ENCODE measurements at places on chromosomes 4 and X.

DNA sequence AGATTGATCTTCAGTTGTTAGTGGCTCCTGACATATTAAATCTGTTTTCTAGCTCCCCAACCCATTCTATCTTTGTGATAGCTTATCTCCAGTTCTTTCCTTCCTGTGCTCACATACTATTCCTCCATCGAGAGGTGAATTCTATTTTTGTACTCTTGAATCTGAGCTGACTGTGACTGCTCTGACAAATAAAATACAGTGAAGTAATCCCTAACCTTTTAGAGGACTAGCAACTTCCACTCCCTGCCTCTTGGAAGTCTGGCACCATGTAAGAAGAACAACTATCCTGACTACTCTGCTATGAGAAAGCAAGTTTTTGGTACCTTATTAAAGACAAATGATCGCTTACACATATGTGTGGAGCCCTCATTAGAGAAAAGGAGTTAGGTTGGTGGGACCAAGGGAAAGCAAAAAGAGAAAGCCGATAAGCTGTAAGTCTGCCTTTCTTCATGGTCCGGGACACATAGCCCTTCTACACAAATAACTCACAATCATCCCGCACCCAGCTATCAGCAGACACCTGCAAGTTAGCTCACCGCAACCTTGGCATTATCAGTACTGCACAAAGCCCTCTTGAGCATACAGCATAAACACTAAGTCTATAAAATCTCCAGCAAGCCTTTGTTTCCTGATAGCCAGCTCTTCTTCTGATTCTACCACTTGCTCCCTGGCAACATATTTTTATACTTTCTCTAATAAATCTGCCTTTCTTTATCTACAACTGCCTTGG lies 13.5 kb upstream of the PPM1K start:
- no peak for DNase-seq

- DNase-seq = no peak
Observed at GRCh38 chr4:184039963-184040383, 134.9 kb downstream of the STOX2 start.

DNA sequence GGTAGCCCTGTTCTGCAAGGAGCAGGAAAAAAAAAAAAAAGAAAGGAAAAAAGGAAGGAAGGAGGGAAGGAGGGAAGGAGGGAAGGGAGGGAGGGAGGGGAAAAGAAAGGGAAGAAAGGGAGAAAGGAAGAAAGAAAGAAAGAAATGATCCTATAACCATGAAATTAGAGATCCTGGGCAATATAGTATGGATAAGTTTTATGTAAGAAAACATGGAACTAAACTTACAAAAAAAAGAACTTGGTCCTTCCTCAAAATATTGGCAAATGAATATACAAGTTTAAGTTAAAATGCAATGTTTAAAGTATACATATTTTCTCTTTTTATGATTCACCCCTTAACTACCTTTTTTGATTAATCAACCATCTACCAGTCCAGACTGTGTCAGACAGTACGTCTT lies 18.9 kb downstream of the BBS7 start:
- no peak for DNase-seq

DNA sequence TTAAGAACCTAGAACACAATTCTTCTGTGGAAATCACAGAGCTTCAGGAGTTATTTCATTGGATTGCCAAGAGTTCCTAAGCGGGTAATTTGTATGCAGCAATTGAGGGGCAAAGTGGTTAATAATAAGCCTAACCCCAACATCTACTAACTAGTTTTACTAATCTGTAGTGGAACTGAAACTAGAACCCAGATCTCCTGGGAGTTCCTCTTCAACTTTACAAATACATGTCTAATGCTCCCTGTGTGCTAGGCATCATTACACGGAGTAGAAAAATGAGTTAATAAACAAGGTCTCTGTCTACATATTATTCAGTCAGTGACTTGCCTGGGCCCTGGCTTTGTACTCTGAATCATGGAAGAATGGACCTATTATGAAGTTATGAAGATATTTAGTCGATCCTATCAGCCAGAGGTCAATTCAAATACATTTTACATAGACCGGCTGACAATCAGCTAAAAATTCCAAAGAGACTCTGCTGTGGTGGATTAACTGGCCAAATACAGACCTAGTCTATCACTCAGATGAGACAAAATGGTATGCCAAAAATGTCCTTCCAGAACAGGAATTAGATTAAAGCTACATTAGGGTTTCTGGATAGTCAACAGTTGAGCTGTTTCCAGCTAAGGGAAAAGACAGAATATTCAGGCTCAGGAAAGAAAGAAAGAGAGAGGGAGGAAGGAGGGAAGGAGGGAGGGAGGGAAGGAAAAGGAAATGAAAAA lies 326.0 kb downstream of the FBXW7 start:
- no peak for DNase-seq

- DNase-seq = no peak
Observed at GRCh38 chr4:94531991-94532789, 80.4 kb downstream of the PDLIM5 start.

DNA sequence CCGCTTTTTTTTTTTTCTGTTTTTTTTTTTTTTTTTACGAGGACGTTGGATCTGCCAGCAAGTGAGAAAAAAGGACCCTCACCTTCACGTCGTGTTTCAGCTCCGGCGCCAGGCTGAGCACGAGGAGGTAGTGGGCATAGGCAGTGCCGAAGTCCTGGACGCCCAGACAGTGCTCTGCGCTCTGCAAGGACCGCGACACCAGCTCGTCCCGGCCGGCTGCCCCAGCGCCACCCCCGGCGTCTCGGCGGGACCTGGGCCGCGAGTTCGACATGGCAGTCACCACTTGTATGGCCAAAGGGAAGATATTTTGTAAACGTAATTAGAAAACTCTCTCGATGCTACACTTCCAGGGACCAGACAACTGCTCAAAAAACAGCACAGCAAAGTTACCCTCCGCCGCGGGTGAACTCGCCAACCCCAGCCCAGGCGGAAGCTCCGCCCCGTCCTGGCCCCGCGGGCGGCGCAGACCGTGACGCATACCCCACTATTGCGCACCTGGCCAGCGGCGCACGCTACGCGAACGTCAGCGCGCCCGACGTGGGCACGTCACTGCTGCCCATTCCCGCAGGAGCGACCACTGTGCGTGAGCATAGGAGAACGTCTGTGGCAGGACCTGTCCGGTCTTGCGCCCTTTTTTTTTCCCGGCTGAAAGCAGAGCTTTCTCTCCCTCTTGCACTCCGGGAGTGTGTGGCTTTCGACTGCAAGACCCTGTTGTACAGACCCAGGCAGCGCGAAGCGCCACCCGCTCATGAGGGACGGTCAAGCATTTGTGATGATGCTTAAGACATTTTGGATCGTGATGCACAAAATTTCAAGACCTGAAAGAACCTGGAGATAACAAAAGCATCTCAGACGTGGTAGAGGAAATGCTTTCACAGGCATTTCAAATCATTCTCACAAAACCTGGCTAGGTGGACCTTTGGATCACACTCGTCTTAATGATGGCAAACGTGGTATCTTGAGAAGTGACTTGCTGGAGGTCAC lies at the start of gene PRMT9:
PRMT9 (minus strand) TSS at position 447 of the 984 bp plus-strand sequence; CDS start at position 271, 176 bp downstream.
- DNase-seq = peak; percentile 94

- DNase-seq = no peak
Observed at GRCh38 chr4:181646864-181647263, 596.3 kb upstream of the TENM3 start.

DNA sequence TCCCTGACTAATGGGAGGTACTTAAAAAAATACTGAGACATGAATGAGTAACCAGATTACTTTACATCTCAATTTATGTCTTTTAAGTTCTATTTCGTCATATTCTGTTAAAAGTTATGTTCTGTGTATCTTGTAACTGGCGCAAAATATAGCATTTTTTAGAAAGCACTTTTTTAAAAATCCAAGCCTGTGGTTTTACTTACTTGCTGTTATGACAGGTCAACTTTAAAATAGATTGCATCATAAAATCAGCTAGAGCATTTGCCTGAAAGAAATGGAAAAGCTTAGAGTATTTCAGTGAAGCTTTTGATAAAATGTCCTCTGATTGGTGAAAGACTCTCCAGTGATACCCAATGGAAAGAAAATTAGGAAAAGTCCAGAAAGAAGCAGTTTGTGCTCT lies 1892.3 kb upstream of the TENM3 start:
- no peak for DNase-seq

GRCh38 chr4:7815562-7815961 lies 124.1 kb downstream of the AFAP1 start:
- DNase-seq = peak; percentile 17

DNA sequence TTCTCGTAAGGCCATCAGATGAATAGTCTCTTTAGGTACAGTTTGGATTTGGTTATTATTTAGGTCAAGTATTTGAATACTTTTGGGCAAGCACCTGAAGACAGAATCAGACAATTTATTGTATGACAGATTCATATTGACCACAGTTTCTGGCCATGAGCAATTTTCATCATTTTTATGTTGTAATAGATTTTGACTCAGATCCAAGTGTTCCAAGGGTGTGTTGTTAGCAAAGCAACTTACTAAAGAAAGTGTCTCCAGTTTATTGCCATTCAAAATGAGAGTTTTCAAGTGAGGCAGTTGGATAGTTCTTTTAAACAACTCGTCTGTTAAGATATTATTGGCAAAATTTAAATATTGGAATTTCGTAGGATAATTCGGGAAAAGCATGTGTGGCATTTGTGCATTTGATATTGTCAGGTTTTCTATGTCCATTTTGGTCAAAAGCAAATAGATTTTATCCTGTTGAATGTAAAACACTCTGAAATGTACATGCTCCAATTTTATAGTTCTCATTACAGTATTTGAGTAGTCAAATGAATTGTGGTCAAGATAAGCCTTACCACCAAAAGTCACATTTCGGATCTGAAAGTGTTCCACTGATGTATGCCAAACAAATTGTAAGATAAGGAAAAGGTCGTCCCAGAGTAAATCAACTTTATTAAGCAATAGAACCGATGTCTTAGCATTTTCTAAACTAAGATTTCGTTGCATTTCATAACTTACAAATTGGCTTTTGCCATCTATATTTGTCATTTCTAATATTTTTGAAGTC lies 8.4 kb downstream of the TLR10 start:
- no peak for DNase-seq

DNA sequence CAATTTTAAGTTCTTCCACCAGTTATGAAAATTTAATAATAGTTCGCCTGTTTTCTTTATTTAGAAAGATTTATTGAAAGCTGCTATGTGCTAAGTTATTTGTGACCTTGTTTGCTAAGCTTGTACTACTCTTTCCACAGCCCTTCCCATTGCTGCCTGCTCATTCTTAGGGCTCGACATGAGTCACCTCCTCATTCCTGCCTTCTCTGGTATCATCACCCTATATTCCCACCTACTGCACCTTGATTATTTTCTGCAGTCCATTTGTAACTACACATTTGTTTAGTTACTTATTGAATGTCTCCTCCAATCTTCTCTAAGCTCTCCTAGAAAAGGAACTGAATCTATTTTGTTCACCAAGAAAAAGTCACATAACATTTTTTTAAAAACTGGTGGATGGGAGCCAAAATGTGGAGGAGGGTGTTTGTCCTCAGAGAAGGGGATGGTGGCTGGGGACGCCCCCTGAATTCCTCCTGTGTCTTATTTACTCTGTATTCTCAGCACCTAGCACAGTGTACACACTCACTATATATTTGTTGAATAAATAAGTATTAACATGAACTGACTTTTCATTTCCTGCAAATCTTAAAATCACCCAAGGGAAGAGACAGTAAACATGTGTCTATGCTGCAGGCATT lies 3.7 kb upstream of the RAB9A start:
- DNase-seq = no peak

DNA sequence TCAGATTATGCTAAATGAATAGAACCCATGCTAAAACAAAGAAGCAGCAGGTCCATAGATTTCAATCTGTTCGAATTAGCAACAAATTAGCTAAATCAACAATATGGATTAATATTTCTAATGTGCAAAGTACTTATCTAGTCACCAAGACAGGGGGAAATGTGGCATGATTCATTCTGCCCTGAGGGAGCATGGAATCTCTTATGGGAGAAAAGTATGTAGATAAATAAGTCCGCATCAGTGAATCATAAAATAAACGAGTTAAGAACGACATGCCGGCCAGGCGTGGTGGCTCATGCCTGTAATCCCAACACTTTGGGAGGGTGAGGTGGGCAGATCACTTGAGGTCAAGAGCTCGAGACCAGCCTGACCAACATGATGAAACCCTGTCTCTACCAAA lies 102.1 kb downstream of the ANOS1 start:
- DNase-seq = no peak

DNA sequence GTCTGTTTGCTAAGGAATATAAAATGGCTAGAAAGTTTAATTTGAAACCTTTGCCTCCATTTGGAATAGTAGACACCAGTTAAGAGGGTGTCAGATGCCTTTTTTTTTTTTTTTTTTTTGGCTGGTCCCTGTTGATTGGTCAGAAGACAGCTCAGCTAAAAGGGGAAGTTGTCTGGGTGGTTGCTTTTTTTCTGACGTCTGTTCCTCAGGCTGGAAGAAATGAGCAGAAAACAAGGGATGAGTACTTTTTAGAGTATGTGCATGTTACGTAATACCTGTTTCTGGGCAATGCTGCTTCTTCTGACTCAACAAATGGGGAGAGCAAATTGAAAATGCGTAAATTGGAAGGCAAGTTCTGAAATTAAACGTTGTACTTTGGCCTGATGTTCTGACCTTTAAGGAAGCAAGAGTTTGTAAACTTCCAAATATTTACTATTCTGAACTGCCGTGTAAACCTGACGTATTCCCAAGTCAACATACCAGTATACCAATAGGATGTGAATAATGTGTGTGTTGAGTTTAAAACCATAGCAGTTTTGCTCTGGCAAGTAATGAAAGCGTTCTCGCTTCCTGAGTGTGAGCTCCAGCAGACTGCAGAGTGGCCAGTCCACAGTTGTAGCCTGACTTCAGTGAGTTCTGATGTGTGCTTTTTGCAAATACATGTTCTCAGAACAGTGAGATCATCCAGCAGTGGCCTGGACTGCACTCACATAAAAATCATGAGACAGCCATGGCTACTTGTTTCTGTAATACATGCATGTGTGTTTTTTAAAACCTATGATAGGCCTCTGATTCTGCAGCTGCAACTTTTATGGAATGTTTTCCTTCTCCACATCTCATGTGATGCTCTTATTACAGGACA lies 1.7 kb downstream of the SAT1 start:
- no peak for DNase-seq

GRCh38 chrX:24870143-24870542 lies 145.6 kb downstream of the ARX start:
- no peak for DNase-seq

DNA sequence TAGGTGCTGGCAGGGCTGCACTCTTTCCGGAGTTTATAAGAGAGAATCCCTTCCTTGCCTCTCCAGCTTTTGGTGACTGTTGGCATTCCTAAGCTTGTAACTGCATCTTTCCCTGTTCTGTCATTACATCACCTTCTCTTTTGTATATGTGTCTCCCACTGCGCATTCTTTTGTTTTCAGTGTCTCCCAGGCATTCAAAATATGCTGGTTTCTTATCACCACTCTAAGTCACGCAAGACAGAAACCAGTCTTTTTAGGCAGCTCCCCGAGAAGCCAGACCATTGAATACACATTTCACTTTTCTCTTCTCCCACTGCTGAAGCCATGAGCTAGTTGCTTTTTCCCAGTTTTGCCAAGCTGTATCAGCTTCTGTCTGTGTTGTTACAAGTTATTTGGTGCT lies 71.0 kb downstream of the LAS1L start:
- no peak for DNase-seq

DNA sequence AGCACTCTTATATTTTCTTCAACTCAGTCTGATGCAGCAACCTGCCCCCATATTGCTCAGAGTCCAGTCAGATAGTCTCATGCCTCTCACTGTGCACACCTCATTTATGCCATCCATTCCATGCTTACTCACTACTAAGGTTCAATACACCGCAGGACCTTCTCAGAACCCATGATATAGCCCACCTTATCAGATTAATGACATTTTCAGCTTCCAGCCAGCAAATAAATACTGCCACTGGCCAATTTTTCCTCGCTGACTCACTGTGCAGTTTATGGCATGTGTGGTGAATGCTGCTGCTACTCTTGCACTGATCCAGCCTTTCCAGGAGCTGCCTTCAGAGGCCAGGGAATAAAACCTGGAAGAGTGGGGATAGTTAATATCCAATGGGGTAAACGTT lies 380.6 kb upstream of the SPOCK3 start:
- no peak for DNase-seq

Data from femur (tissue), 1 donor.